CD4-positive, CD25-positive, alpha-beta regulatory T cell (primary cell): ENCODE measurements at places on chromosomes 16 and 17.
A peak's percentile ranks its signal among the peaks of the same experiment; 100 is the strongest.

DNA sequence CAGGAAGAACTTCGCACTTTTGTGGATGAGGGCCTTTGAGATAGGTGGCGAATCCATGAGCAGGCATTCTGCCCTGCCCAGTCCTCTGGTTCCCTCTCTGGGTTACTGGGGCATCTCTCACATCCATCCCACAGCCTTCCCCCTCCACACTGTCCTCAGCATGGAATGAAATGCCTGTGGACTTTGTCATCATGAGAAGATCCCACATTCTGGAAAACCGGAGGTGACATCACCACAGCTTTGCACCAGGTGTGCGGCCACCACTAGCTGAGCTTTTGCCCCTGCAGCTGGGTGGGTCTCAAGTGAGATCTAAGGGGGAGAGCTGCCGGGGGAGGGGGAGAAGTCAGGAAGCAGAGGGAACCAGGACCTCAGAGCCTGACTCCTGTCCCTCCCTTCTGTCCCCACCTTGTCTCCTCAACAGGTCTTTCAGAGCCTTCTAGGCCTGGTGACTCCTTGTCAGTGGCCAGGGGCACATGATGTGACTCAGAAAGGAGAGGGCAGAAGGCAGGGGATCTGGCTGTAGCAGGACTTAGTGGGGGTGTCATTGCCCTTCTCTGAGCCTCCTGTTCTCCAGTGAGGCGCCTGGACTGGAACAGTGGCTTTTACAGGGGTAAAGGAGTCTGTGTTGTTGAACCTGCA, 40.0 kb upstream of the DLX4 start:
- DNase-seq = no peak

DNA sequence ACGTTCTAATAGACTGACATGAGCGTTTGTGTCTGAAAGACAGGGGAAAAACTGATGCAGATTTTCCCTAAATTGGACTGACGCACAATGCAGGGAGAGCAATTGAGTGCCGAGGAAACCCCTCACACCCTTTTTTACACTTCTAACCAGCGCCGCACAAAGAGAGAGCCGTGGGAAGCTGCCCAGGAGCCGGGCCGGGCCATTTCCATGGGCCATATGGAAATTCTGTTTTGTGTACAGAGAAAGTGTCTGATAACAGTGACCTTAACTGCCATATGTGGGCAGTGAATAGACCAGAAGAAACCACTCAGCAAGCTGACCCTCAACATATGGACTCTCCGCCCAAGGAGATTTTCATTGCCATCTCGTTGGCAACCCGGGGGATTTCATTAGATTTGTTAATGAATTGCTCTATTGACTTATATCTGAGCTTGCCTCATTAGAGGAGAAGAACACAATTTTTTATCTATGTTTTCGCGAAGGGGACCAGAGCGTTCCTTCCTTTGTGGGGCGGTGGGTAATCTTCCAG, 225.9 kb upstream of the IRX3 start:
- DNase-seq = no peak

GRCh38 chr16:1858189-1858865, 13.6 kb downstream of the MEIOB start:
- DNase-seq = no peak

- DNase-seq = no peak
Measured at GRCh38 chr16:12548270-12548983, 255.3 kb downstream of the CPPED1 start.

DNA sequence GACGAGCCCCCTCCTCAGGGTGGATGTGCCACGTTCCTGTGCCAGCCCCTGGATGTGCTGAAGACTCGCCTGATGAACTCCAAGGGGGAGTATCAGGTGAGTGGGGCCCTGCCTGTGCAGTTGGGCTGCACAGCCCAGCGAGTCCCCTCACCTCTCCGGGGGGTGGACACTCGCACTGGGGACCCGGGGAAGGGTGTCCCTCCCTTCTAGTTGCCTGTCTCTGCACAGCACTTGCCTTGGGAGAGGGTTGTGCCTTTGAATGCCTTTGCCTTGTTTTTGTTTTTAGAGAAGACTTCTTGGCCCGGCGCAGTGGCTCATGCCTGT, 5.6 kb downstream of the SLC25A10 start:
- no peak for DNase-seq

DNA sequence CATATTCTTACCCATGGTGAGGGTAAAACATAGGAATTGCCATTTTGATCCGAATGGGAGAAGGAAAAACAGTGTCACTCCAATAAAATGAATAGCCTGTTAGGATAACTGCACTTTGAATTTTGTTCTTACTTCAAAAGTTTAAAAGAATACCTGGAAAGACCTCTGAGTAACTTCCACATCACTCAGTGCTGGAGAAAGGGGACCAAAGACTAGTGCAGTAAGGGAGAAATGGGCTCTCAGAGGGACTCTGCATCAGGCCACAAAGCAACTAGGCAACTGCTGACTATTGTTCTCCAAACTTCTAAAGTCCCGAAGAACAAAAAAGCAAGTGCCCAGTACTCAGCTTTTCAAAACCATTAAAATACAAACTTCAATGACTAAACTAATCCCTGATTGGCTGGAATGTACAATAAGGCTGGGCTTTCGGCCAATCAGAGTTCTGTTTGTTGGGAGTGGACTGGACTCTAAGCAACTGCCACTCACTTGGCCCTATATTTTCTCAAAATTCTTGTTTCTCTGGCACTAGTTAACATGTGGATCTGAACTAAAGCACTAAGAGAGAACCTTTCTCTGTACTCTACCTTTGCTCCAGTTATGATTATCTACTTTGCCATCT, 6.2 kb downstream of the DNAJC7 start:
- no peak for DNase-seq

- DNase-seq = no peak
Measured at GRCh38 chr16:28585674-28586073, 11.2 kb downstream of the SULT1A2 start.

DNA sequence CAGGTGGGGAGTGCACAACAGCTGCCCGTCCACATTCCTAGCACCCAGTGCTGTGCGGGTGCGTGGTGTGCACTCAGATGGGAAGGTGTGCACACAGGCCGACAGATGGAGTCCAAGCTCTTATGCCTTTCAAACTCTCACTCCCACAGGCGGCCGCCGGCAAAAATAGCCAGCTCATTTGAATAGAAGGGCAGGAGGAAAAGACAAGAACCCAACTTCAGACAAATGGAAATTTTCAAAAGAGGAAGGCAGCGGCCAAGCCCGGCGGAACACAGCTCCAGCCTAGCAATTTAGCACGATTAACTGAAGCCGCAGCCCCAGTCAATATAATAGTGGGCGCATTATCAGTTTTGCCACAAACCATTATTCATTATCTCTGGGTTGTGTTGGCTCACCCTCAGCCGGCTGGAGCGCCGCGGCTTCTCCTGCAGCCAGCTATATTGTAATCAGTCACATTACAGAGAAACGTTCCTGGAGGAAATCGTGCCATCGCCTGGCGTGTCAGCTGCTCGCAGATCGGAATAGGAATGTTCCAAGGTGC, 103.9 kb upstream of the SEC14L1 start:
- DNase-seq = no peak

GRCh38 chr16:72442385-72443158, 270.6 kb upstream of the PMFBP1 start:
- no peak for DNase-seq

GRCh38 chr17:74671031-74671771, 41.5 kb downstream of the CD300LF start:
- DNase-seq = peak; percentile 67

DNA sequence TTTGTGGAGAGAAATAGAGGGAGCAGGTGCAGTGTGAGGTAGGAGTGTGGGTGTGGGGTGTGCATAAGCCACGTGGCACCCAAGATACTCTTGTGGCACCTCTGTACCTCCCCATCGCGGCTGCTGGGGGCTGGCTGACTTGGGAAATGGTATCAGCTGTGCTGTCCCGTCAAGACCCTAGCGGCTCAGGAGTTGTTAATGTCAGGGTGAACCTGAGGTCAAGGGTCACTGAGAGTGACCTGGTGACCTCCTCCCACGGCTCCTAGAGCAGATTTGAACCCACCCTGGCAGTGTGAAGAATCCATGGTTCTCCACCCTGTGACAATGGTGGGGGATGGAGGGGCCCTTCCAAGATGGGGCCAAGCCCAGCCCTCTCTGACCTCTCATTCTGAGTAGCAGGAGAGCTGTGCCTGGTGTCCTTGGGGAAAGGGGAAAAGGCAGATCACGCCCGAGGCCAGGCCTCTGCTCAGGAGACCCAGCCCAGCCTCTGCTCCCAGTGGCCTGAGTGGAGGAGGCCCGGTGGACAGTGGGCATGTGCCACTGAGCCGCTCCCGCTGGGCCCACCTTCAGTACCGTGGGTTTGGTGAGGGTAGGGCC, 3.0 kb upstream of the WFIKKN2 start:
- no peak for DNase-seq

DNA sequence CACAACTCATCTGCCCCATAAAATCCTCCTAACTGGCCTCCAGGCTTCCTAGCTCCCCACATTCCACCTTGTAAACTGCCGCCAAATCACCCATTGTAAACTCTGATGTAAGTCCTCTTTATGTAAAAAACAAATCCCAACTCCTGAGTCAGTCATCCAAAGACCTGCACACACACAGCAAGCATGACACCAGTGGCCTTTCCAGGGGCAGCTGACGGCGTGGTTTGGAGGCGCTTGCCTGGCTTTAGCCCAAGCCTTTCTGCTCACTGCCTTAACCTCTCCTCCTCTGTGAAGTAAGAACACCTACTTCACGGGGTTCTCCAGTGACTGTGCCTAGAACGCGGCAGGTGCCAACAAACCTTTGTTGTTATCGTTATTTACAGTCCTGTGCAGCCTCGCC, 14.0 kb downstream of the UBE2O start:
- no peak for DNase-seq

DNA sequence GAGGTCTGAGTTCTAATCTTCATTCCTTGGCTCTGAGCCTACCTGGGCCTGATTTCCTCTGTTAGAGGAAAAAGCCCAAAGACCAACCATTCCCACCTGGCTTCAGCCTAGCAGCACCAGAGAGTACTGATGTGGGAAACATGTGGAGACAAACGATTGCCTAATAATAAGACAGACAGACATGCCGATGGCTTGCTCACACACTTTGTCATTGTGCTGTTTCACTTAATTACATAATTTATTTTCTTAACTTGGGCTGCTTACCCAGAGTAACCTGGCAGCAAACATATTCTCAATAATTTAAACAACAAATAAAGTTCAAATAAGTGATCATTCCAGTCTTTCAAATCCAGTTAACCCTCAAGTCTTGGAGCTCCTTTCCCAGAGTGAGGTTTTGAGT, 83.4 kb downstream of the MAF start:
- DNase-seq = no peak

DNA sequence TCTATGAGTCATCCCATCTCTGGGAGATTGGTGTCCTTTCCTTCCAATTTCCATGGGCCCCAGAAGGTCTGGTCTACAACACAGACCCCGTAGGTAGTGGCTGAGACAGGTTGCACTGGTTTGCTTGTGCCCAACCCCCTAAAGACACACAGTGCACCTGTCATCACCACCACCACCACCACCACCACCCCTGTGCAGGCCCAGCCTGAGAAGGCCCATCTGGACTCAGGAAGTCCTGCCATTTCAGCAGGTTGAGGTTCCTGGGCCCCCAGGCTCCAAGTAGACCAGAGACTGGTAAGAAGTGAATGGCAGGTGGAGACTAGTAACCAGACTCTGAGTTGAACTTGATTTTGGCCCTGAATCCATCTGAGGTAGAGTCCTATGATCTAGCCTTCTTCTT, 25.9 kb upstream of the PHB1 start:
- no peak for DNase-seq

- DNase-seq = no peak
Measured at GRCh38 chr16:84924331-84925091, 86.8 kb downstream of the ZDHHC7 start.

DNA sequence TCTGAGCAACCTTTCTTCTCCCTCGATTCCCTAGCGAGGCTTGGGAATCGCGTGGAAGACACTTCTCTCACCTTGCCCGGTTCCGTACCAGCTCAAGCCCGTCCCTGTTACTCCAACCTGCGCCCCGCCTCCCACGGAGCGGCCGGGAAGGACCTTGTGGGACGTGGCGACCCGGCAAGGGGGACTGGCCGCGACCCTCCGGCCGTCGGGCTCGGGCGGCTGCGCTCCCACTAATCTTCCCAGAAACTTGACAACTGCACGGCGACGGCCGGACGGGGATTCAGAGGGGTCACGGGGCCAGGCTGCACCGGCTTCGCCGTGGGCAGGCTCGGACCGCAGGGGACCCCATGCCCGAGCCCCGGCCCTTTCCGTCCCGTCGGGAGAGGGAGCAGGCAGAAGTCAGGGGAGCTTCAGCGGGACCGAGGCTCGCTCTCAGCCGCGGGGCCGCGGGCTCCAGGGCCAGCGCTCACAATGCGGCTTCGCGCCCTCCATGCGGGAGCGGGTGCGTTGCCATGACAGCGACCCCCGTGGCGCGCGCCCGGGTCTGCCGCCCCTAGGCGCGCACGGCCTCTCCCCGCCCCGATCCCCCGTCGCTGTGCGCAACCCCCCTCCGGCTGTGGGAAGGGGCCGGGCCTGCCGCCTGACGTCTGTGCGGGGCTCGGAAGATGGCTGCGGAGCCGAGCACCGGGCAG, at the start of gene SGSM2:
SGSM2 (plus strand) TSS at position 650 of the 692 bp plus-strand sequence. CDS start 188 bp downstream, outside the sequence.
- peak; percentile 69 for DNase-seq

DNA sequence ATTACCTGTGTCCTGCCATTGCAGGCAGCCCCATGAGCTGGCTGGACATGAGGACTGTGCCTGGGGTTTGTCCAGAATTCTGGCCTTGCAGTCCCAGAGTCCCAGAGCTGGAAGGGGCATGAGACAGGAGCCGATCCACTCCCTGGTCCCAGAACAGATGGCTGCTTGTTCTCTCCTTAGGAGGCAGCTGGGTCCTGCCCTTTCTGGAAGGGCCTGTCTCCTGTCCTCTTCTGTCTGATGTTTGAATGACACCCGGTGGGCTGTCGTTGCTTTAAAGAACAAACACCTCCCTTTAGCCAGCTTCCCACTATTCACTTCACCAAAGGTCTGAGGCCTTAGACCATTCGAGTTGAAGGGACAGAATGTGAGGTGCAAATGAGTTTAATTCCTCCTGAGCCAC, 63.8 kb downstream of the RAP1GAP2 start:
- DNase-seq = no peak

- no peak for DNase-seq
Measured at GRCh38 chr17:79812353-79813258, 15.7 kb upstream of the CBX8 start.

DNA sequence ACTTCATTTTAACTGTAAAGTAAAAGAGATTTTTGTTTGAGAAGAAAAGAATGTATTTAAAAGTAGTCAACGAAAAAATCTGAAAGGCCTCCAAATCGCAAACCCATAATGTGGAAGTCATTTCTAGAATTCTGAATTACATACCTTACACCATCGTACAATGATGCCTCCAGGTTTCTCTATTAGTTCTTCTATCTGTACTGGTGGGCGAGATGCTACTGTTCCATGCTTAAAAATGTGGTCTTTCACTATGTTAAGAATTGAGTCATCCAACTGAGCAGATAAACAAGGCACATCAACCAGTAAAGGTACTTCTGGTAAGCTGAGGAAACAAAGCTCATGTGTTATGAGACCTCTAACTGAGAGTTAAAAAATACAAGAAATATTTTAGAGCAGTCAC, 28.5 kb downstream of the CRLF3 start:
- DNase-seq = peak; percentile 47

- no peak for DNase-seq
Measured at GRCh38 chr16:49483251-49483650, 109.6 kb downstream of the C16orf78 start.

- no peak for DNase-seq
Measured at GRCh38 chr16:10865991-10866966, 10.7 kb upstream of the CIITA start.

GRCh38 chr16:79754501-79754900, 154.0 kb upstream of the MAF start:
- no peak for DNase-seq

GRCh38 chr17:41647940-41648410, 23.6 kb upstream of the KRT17 start:
- DNase-seq = peak; percentile 78
